ENCODE measurements at places on chromosomes 1 and 21. TPM values are rescaled to one million over a fixed set of nuclear protein-coding genes. Genes with fewer than 3 reads are reported as not detected.
A peak's percentile ranks its signal among the peaks of the same experiment; 100 is the strongest.

- DNase-seq: no peak
Observed at GRCh38 chr1:14817223-14818170, 219.0 kb downstream of the KAZN start.

The HJV gene
- total RNA-seq: not detected

- no peak for DNase-seq
Observed at GRCh38 chr1:166489670-166490436, 323.1 kb upstream of the FAM78B start.

DNA sequence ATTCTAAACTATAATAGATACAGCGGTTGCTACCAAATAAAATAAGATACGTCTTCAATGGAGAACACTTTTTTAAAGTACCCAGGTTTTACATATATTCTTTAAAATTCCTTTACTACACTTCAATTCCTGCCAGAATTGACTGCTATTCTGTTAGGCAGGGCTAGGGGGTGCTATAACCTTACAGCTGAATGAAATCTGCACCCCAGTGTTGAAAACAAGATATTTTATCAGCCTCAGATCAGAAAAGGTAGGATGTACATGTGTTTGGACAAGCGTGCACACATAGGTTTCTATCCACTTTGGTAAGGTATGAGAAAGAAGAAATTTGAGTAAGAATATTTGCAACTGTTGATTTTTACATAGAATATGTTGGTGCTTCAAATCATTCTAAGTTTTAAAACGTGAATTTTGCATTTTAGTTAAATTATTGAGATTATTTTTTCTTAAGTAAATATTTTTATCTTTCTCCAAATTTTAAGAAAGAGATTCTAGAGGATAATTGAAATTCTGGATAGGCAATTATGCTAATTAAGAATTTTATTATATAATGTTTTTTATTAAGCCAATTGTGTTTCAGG is 490.8 kb upstream of the ADGRL4 start:
- no peak for DNase-seq

DNA sequence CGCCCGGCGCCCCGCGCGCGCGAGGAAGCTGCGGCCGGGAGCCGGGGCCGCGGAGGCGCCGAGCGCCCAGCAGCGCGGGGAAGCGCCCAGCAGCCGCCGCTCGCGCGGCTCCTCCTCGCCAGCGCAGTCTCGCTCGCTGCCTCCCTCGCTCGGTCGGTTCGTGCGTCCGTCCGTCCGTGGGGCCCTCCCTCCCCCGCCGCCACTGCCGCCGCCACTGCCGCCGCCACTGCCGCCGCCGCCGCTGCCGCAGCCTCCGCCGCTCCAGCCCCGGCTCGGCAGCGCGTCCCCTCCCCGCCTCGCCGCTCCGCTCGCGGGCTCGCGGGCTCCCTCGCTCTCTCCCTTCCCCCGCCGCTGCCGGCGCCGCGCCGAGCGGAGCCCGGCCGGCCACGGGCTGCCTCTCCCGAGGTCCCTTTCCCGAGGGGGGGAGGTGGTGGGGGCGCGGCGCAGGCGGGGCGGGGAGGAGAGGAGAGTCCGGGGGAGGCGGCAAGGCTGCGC is at the start of gene KCND3:
Gene KCND3 (minus strand): TSS at position 138 of the 495 bp plus-strand sequence.
- peak; percentile 85 for DNase-seq

- no peak for DNase-seq
Observed at GRCh38 chr1:223716302-223716862, 4.0 kb downstream of the CAPN2 start.
